ENCODE measurements at places on chromosomes 13 and 19.

DNA sequence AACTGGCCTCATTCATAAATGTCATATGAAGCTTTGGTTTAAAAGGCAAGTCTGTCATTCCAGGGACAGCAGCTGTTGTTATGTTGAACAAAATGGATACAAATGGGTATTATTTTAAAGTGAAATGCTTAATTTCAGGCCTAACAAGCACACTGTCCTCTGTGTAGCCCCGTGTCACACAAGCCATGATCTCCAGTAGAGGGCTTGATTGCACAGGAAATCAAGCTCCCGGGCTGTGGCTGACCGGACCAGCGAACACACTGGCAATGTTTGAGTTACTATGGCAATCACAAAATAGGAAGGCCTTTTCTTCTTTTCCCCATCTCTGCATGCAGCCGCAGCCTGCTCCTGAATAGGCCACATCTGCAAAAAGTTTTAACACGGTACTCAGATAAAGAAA is 64.0 kb upstream of the GSX1 start:
- DNase-seq, result peak; percentile 23

DNA sequence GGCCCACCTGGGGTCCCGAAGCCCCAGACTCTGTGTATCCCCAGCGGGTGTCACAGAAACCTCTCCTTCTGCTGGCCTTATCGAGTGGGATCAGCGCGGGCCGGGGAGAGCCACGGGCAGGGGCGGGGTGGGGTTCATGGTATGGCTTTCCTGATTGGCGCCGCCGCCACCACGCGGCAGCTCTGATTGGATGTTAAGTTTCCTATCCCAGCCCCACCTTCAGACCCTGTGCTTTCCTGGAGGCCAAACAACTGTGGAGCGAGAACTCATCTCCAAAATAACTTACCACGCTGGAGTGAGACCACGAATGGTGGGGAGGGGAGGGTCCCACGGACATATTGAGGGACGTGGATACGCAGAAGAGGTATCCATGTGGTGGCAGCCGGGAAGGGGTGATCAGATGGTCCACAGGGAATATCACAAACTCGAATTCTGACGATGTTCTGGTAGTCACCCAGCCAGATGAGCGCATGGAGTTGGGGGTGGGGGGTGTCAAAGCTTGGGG is 1.0 kb upstream of the ICAM5 start:
- DNase-seq, result peak; percentile 87

DNA sequence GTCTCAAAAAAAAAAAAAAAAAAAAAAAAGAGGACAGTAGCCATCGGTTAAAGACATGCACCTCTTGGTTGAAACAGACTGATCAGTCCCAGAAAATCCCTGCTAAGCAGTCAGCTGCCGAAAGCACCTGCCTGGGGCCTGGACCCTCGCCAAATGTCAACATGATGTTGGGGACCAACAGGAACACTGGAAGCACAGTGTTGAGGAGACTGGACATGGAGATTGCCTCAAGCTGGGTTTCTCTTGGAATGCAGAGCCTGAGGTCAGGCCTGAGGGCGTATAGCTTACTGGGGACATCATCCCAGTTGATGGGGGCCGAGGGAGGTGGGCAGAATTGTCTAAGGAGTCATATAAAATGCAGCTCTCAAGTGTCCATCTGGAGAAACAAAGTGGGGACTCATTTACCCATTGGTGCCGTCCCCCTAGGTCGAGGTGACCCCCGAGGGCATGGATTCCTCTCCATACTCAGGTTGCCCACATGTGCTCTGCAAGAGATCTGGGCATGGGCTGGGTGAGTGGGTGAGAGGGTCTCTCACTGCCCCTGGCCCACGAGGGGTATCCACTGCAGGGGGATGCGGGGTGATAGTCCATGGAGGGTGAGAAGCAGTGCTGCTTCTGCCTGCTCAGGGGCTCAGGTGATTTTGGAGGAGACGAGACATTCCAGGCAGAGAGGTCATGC is 164.5 kb downstream of the URI1 start:
- DNase-seq, result no peak

DNA sequence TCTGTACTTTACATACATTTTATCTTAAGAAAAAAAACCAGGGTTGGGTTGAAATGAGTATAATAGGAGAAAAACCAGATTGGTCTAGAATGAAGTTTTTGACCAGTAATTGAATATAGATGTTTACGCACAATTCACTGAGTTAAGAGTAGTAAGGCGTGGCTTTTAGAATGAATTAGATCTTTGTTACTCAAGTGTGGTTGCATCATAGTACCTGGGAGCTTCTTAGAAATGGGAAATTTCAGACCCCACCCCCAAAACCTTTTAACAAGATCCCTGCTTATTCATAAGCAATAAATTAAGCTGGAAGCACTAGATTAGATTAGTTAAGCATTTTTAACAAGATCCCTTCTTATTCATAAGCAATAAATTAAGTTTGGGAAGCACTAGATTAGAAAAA is 28.7 kb upstream of the LMO7 start:
- DNase-seq, result no peak

GRCh38 chr13:102136735-102137296 is 265.0 kb downstream of the FGF14 start:
- DNase-seq, result no peak

GRCh38 chr13:109212650-109213049 is 573.7 kb downstream of the IRS2 start:
- no peak for DNase-seq

DNA sequence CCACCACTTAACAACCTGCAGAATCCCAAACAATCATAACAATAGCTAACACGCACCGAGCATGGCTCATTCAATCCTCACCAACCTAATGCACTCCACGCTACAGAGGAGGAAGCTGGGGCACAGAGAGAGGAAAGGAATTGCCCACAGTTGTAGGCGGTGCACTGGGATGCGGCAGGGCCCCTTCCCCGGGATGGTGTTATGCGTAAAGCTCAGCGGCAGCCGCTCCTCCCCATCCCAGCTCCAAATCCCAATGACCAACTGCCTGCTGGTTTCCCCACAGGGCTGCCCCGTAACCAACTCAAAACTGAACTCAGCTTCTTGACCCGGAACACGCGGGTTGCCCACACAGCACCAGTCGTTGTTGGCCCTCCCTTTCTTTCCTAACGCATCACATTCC is 42.2 kb downstream of the SERP2 start:
- no peak for DNase-seq

DNA sequence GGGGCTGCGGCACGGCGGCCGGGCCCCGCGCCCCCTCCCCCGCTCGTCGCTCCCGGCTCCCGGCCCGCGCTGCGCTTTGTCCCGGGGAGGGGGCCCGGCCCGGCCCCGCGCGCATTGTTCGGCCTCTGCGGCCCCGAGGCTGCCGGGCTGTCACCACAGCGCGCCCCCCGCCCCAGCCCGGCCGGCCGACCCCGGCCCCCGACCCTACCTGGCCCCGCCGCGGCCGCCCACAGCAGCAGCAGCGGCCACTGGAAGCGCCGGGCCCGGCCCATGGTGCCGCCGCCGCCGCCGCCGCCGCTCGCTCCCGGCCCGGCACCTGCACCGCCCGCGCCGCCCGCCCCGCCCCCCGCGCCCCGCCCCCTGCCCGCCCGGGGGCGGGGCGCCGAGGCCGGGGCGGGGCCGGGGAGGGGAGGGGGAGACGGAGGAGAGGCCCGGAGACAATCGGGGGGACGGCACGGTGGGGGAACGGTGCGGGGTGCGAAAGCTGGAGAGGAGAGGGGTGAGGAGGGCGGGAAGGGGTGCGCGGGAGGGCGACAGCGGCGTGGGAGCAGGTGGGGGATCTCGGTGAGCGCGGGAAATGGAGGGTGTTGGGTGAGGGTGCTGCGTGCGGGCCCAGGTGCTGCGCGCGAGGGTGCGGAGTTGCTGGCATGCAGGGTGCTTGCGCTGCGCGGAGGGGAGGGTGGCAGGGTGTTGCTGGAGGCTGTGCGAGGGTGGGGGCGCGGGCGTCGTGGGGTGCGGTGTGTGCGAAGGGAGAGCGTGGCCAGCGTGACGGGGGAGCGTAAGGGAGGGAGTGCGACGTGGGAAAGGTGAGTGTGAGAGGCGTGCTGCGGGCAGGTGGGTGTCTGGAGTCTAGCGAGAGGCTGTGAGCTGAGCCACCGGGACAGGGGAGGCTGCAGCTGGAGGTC is at the start of gene CADM4:
CADM4 (minus strand) TSS at position 332 of the 905 bp plus-strand sequence; CDS start at position 272, 60 bp downstream.
- no peak for DNase-seq

DNA sequence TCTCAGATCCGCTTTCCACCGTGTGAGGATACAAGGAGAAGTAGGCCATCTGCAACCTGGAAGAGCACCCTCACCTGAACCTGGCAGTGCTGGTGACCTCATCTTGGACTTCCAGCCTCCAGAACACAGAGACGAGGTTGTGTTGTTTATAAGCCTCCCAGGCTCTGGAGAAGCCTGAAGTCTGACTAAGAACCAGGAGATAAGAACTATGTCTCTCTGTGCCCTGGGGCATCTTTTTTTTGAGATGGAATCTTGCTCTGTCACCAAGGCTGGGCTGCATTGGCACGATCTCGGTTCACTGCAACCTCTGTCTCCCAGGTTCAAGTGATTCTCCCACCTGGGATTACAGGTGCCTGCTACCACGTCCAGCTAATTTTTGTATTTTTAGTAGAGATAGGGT is 14.5 kb downstream of the FCGBP start:
- no peak for DNase-seq

- DNase-seq, result no peak
Observed at GRCh38 chr19:13964776-13965175, 12.5 kb downstream of the DCAF15 start.

DNA sequence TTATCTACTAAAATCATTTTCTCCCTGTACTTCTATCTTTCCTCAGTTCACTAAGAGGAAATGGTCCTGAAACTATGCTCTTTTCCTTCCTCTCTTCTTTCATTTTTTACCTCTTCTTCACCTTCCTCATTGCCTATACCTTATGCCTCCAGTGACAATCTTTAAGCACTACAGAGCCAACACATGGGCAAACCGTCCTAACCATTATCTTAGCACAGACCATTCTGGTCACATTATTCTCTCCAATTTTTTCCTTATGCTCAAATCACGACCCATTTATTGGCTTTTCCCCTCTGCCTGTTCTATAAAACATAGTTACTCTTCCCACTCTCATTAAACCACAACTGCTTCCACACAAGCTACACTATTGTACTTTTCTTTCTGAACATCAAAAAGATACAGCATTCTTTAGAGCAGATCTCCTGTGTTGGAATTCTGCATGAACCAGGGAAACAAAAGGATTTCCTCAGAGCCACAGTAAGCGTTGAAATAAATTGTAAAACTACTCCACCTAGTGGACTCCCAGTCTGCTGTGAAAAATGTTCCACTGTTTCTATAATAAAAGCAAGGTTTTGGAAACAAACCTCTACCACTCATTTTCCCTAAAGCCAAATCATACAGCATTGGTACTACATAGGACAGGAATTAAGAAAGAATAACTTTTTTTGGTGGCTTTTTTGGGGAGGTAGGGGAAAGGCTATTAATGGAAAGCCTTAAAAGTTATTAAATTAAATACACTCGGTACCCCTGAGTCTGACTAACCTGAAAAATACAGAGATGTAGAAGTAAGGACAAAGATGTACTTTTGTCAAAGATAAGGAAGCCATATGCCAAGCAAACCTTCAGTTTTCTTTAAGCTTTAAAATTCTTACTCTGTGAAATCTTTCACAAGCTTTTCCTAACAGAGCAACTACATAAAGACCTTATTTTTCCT is 19.5 kb downstream of the NUFIP1 start:
- DNase-seq, result peak; percentile 58

GRCh38 chr19:6248341-6248740 is 31.4 kb downstream of the MLLT1 start:
- DNase-seq, result no peak

Measured in KBM-7 (cell line).